Effector CD8-positive, alpha-beta T cell (primary cell): ENCODE measurements at places on chromosomes 12 and 14.

- no peak for DNase-seq
Measured at GRCh38 chr12:65881965-65882413, 57.7 kb downstream of the HMGA2 start.

DNA sequence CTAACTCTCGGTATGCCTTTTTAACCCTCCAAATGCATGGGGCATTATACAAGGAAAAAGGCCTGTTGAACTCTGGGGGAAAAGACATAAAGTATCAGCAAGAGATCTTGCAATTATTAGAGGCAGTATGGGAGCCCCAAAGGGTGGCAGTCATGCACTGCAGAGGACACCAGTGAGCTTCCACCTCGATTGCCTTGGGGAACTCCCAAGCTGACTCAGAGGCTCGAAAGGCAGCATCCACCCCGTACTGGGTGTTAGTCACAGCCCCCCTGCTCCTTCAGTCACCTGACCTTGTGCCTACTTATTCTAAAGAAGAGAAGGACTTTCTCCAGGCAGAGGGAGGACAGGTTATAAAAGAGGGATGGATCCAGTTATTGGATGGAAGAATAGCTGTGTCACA lies 781.4 kb upstream of the TMEM132C start:
- DNase-seq = no peak

GRCh38 chr14:72883961-72884360 lies 9.9 kb downstream of the DPF3 start:
- no peak for DNase-seq

DNA sequence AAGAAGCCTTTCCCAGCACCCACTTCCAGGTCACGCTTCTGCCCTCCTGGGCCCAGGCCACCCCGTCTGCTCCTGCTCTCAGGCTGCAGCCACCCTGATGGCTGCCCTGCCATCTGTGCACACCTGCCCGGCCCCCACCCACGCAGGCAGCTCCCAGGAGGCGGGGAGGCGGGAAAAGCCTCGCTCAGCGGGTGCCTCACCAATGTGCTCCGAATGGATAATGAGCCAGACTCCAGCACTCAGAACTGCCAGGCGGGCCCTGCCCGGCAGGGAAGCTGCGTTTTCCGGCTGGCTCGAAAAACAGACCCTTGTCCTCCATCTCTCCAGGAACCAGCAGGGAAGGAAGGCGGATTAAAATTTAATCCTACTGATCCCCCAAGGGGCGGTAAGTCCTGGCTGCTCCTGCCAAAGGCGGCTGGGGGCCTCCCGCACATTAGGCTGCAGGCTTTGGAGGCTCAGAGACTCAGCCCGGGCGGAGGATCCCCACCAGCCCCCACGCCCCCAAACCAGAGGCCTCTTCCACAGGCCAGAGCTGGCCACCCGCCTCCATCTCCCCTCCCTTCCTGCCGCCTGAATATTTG lies 104.0 kb downstream of the NCOR2 start:
- no peak for DNase-seq

GRCh38 chr14:75200451-75200850 lies 24.0 kb upstream of the TMED10 start:
- no peak for DNase-seq

- DNase-seq = no peak
Measured at GRCh38 chr14:93309427-93309966, 23.3 kb downstream of the BTBD7 start.

GRCh38 chr14:58151133-58152013 lies 640 bp downstream of the ARMH4 start:
- no peak for DNase-seq

GRCh38 chr12:42385326-42385841 lies 59.4 kb downstream of the PPHLN1 start:
- DNase-seq = no peak

DNA sequence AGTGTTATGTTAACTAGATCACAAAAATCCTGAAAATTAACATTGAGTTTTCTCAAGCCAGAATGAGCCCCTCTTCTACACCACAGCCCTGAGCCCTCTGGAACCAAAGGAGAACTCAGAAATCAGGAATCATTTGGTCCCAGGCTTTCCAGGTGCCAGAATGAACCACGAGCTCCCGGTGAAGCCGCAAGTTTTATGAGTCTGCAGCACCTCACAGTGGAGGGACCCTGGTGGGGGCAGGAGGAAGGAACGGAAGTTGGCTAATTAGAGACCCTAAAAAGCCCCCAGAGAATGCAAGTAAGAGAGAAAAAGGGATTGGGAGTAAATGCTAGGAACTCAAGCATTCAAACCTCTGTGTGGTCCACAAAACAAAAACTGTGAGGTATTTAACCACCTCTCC lies 52.9 kb upstream of the BCL2L14 start:
- no peak for DNase-seq

DNA sequence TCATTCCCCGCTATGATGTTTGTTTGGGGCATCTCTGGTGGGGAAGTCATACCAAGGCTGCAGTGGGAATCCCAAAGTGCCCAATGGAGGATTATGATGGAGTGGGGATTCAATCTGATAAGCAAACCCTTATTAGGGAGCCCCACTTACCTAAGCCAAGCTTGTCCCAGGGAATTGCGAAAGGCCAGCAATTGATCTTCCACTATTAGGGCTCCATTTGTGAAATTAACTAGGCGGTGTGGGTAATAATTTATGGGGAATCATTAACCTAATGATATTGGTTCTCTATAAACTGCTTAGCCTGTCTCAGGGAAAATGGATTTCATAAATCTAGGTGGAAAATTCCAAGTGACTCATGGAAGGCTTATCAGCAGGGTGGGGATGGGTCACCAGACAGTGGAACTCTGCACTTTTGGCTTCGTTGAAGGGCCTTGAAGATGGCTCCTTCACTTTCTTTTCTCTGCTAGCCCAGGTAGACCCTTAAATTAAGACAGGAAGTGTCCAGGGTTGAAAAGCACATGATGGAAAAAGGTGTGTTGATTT lies 113.0 kb upstream of the WSCD2 start:
- no peak for DNase-seq
